Peyer's patch (tissue), 4 donors: ENCODE measurements at places on chromosomes 7 and 10. TPM values are rescaled to one million over a fixed set of nuclear protein-coding genes. Genes with fewer than 3 reads are reported as not detected.

DNA sequence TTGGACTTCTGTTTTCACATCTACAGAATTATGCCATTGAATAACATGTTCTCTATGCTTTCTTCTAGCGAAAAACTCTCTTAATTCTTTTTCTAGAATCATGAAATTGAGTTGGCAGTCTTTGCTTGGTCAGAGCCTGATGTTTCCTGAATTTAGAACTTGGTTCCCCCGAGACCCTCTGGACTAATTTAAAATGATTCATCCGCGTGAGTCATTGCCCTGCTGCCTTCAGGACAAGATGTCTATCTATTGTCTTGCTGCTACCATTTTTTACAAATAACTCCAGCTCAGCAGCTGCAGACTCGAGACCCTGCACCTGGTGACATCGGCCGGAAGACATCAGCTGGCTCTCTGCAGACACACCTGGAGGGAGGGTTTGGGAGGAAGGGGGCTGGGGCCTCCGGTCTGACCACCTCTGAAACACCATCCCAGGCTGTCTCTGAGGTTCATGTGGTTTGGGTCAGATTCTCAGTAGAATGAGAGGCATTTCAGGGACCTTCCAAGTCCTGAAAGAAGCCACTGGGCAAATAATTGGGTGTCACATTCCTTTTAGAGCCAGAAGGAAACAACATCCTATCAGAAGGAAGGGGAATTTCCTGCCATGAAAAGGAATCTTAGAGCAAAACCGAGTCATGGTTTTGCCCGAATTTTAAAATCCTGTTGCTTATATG is 20.9 kb upstream of the KLF6 start:
- no peaks in the 10 kb centered on the region for H3K27me3 ChIP-seq
- H3K36me3 ChIP-seq, result no peaks in the 10 kb centered on the region
- H3K4me1 ChIP-seq, result peaks cover 11% of the 10 kb centered on the region
- peak overlapping the region; percentile 77 for H3K27ac ChIP-seq

The PNLIPRP1 gene
- not detected for total RNA-seq

The NPFFR1 gene
- total RNA-seq, result not detected

The ANKIB1 gene
- 82.5 TPM for total RNA-seq
